ENCODE measurements at places on chromosomes 11 and 22.

- DNase-seq = no peak
Observed at GRCh38 chr11:130840679-130841078, 75.6 kb downstream of the SNX19 start.

DNA sequence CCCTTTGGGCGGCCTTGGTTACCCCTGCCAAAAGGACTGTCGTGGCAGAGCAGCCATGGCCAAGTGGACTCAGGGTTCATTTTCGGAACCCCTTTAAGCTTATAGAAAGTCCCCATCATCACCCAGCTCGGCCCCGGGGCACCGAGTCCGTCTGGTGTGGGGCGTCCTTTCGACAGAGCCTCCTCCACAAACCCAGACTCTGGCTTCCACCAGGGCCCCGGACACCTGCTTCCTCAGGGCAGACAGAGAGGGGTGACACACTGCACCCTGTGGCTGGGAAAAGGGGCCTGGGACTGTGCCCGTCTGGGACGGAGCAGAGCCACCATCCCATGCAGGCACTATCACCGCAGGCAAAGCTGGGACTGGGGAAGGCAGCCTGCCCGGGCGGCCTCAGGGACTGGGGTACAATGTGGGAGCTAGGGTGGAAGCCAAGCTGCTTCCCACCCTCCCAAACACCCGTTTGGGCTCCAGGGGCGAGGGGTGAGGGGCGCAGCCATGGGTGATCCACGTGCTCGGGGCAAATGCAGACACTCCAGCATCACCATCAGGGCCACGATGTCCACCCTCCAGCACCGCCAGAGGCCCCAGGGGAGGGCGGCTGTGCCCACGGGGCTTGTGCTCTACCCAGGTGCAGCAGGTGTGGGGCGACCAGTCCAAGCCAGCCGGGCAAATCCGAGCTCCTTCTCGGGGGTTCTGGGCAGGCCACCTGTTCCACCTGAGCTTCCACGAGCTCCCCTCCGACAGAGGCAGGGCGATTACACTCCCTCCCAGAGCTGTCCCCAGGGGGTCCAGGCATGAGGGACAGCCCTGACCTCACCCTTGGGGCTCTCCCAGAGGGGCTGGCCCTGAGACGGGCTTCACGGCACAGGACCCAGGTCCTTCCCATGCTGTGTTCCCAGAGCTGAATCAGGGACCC, 11.7 kb upstream of the MRPL23 start:
- DNase-seq = no peak

DNA sequence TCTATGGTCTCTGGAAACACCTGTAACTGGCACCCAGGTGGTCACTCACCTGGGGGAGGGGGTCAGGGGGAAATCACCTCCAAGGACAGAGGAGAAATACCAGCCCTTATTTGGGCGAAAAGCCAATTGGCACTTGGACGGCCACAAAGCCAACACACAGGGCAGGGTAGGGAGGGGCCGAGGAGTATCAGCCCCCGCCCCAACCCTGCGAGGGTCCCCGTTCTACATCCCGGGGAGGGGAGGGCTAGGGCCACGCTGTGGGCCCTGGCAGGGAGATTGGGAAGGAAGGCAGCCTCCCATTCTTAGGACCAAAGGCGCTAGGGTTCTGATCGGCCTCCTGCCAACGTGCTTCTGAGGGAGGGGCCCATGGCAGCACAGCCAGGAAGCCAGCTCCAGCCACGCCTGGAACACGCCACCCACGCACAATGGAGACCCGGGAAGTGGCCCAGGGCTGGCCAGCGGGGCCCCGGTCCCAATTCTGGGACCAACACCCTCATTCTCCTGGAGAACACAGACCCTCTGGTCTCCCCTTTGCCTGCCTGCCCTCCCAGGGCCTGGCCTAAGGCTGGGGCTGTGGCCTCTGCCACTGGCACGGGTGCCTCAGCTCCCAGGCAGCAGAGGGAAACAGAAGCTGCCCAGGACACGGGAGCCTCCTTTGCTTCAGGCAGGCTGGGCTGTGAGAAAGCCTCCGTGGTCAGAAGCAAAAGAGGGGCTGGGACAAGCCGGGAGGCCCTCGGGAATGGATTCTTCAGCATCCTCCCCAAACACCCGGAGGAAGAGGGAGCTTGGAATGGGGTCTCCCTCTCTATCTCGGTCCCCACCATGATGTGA, 7.4 kb downstream of the CBX6 start:
- no peak for DNase-seq

DNA sequence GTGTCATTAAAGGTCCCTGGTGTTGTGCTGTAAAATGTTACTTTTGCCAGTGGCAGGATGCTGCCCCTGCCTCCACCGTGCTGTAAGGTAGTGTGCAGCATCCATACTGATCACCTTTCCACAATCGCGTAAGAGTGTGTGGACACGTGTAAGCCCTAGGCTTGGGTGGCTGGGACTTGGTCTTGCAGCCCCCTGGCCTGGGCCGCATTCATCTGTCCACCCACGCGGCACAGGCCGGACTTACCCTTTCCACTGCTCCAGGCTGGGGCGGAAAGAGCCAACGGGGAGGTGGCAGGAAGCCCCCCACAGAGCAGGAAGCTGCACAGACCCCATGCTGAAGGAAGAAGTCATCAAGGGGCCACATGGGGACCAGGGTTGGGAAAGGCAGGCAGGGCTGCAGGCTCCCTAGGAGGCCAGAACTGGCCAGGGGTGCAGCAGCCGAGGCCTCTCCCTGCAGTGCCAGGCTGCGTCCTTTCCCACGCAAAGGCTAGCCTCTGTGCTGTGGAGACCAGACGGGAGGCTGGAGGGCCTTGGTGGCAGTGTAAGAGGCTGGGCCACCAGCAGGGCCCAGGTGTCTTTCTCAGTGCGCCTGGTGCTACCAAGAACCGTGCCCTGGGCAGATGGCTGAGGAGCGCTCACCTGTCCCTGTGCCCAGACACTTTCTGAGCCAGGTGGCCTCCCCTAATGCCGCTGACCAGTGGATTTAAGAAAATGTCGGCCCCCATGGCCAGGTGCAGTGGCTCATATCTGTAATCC, 11.7 kb upstream of the TMEM191C start:
- DNase-seq = no peak

DNA sequence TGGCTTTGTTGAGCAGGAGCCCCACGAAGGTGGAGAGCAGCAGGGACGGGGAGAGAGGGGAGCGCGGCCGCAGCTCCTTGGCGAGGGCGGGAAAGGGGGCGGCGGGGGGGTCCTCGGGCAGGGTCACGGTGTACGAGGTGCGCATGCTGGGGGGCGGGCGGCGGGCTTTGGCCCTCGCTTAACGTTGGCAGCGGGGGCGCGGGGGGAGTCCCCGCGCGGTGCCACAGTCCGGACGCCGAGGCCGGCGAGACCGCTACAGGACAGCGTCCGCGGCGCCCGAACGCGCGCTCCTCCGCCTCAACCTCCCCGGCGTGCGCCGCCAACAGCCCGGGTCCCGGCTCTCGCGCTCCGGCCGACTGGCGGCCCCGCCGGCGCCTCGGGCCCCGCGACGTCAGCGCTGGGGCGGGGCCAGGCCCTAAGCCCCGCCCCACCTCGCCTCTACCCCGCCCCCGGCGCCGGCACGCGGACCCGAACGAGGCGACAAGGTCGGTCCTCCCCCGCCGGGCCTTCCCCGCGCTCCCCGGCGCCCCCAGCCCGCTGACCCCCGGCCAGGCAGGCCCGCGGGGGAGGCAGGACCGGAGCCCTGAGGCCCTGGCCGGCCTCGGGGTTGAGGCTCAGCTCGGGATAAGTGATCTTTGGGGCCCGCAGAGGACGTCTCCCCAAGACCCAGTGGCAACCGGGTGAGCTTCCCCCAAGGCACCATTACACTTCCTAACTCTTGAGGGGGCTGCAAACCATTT, 17.5 kb downstream of the USP2 start:
- DNase-seq = peak; percentile 56

DNA sequence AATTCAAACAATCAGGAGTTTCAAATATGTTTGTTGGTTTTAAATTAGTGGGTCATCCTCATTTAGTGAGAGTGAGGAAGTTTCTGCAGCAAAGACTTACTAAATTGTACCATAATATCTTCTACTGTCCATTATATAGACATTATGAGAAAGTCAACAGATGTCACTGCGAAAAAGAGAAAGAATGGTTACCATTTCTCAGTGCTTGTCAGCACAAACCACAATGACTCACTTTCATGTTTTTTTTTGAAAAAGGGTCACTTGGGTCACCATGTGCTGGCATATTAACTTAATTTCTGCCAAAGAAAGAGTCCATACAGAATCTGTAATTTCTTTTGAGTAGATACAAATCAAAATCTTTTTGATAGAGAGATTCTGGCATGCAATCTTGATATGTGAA, 924.6 kb upstream of the FAT3 start:
- no peak for DNase-seq

DNA sequence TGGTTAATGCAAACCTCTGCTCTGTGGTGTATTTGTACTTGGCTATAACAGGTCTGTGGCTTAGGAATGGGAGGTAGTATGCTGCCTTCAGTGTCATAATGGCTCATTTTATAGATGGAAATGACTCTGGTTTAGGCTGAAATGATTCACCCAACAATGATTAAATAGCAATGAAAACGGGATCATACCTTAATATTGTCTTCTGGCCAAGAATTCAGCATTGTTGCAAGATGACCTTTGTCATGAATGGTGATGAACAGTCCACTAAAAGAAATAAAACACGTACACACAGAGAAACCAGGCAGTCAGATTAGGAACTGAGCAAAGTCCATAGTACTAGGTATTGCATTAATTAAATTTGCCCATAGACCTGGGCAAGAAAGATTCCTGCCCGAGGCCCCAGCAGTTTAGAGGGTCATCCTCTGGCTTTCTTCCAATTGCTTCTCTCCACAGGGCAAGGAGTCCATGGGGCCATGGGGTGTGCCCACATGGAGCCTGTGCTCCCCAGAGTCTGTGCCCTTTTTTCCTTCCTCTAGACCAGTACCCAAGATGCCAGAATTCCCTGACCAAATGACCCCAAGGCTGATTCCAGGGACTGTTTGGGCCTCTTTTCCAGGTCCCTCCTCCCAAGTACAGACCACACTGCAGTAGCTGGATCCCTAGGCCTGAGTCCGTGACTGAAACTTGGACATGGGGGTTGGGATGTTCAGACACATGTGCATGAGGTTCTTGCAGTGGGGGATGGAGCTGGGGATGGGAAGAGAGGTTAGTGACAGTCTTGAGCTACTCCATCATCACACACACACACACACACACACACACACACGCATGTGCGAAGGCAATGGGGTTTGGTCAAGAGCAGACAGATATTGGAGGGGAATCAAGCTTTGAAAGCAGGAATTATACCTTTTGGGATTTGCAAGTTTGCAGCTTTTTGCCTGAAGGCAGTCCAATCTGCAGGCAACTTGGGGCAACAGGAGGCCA, 134.2 kb downstream of the CCDC81 start:
- DNase-seq = no peak

DNA sequence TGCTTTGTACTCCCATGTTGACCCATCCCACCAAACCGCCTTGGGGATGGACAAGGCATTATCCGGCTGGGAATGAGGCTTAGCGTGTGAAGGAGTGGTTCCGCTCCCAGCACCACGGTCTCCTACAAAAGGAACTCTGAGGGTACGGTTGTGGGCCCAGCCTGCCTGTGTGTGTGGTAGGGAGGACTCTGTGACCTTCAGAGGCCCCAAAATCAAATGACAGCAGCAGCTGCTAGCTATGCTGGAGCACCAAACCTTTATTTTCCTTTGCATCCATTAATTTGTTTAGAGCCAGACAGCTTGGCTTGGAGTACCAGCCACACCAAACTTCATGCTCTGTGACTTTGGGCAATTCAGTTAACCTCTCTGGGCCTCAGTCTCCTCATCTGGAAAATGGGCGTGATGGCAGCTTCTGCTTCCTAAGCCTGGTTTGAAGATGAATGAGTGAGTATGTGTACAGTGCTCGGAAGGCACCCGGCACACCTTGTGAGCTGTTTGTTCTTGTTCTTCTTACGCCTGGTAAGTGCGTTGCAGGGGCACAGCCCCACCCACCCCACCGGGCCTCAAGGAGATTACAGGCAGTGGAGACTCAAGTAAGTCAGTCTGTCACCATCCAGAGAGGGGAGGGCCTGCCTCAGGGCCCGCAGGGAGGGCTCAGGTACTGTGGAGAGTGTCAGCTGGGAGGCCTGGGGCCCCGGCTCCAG, 25.3 kb downstream of the MB start:
- no peak for DNase-seq

DNA sequence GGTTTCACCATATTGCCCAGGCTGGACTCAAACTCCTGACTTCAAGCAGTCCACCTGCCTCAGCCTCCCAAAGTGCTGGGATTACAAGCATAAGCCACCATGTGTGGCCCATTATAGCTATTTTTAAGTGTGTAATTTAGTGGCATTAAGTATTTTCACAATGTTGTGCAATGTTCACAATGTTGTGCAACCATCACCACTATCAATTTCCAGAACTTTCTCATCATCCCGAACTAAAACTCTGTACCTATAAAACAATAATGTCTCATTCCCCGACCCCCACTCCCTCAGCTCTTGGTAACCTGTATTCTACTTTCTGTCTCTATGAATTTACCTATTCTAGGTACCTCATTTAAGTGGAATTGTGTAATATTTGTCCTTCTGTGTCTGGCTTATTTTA, 7.5 kb downstream of the CFAP68 start:
- DNase-seq = no peak

GRCh38 chr22:37244922-37245722, 1.1 kb upstream of the RAC2 start:
- no peak for DNase-seq
